PC-9 (cell line): ENCODE measurements at places on chromosomes 13 and 19.

DNA sequence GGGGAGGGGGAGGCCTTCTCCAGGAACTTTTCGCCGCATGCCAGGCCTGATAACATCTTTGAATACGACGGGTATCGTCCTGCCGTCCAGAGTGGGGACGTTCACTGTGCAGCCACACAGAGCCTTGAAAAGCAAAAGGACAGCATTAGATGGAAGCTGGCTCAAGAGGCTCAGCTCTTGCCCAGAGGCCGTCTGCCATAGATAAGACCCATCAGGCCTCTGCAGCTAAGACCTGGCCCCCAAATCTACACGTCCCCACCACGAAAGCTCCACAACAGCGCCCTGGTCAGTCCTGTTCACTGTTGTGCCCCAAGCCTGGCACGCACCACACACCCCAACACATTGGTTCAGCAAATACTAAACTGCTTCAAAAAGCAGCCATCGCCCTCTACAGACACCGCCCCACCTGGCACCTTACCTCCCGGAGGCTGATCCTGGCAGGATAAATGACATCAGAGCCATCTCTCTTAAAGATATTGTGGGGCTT, 2.1 kb downstream of the DNAJB1 start:
- DNase-seq = no peak

DNA sequence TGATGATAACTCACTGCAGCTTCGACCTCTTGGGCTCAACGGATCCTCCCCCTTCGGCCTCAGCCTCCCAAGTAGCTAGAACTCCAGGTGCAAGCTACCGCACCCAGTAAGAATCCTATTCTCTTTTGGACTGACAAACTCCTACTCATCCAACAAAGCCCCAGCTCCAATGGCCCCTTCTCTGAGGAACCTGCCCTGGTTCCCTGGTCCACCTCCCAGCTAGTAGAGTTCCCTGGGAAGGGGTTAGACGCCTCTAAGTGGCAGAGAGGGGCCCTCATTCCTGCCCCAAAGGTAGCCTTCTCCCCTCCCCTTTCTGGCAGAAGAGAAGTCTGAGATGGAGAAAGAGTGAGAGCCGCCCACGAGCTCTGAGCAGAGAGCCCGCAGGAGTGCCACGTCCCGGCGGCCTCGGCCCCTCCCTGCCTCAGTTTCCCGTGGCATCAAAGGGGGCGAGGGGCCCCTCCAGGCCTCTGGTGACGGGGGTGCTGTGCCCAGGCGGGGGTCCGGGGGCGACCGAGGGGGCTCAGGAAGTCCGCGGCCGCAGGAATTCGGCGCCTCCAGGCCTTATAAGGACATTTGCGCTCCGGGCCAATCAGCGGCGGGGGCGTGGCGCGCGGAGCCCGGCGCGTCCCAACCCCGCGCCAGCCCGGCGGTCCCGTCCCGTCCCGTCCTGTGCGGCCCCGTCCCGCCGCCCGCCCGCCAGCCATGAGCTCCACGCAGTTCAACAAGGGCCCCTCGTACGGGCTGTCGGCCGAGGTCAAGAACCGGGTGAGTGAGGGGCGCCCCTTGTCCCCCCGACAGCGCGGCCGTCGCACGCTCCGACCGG, at the start of gene CNN2:
TSS of gene CNN2 (plus strand) at position 649 of the 823 bp plus-strand sequence. CDS start at position 703, 54 bp downstream.
- DNase-seq = peak; percentile 75

GRCh38 chr13:94389604-94390351, 89.7 kb downstream of the DCT start:
- DNase-seq = no peak

DNA sequence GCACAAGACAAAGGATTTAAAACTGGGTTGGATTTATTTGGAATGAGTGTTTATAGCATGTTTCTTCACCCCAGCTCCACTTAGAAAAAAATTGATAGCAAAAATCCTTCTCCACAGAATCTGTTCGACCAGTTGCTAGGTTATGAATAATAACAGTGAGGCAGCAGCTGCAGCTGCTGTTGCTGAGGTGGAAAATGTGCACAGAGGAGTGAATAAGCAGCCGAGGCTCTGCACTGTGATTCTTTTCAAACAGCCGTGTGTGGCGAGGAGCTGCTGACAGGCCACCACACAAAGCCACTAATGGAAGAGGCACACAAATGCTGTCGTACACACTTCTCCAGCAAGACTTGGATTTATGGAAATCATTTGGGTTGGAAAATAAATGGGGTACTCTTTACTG, 6.4 kb upstream of the RASL11A start:
- no peak for DNase-seq

GRCh38 chr19:40799558-40800338, 757 bp downstream of the EGLN2 start:
- no peak for DNase-seq

GRCh38 chr19:48152551-48152950, 17.6 kb downstream of the LIG1 start:
- DNase-seq = peak; percentile 46

GRCh38 chr13:20673715-20674114, 29.8 kb upstream of the IL17D start:
- DNase-seq = no peak

DNA sequence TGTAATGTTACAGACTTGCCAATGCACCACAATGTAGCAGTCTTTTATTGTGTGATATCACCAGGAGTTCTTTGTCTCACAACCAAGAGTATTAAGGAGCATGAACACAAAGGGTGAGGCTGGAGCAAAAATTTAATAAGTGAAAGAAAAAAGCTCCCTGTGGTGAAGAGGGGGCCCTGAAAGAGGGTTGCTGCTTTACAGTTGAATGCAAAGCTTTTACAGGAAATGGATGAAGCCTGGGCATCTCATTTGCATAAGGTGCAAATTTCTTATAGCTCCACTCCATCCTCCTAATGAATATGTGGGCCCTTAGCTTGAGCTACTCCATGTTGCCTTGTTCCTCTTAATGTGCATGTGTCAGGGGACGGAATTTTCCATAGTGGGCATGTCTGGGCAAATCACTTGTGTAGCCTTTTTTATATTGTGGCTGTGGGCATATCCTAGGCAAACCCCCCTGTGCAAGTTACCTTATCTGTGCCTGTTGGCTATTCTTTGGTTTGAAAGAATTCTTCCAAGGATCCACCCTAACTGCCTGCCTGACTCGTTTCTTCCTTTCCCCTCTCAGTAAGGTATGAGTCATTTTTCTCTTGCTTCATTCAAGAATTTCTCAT, 45.3 kb upstream of the TRPC4 start:
- DNase-seq = no peak
